ENCODE measurements at places on chromosomes 3 and 15.

DNA sequence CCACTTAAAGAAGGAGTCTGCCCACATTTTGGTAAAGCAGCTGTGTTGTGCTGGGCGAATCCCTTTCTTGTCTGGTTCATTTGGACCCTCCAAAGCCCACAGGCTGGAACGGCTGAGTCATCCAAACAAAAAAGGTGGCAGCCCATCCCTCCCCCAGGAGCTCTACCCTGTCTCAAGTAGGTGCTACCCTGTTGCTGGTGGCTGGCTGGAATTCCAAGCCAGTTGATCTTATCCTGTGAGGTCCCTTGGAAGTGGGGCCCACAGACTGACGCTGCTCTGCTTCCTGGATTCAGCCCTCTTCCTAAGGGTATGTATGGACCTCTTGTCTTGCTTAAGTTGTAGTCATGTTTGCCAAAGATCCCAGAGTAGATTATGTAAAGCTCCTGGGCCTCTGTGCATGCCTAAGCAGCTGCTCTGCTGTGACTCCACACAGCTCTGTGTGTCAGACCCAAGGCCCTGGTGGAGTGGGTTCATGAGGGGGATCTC lies 44.5 kb downstream of the CCR1 start:
- no peak overlapping the region for H3K4me3 ChIP-seq
- H3K27ac ChIP-seq: no peak overlapping the region
- no peak for DNase-seq
- no peaks in the 10 kb centered on the region for H3K27me3 ChIP-seq

DNA sequence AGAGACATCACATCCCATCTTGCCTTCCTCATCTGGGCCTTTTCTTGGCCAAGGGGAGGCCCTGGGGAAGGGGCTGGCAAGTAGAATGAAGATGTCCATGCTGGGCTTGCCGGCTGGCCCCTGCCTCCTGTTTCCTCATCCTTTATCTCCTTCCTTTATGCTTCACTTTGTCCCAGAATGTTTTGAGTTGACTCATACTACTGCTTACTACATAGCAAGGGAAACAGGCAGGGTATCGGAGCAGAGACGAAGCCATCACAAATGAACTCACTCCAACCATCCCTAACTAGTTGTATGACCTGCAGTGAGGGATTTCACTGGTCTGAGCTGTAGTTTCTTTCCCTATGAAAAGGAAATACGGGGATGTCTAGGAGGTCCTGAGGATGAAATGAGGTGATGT lies 66.0 kb downstream of the CHDH start:
- no peak overlapping the region for H3K4me3 ChIP-seq
- H3K27ac ChIP-seq: no peak overlapping the region
- no peaks in the 10 kb centered on the region for H3K4me1 ChIP-seq
- no peak for DNase-seq
- H3K27me3 ChIP-seq: no peaks in the 10 kb centered on the region

- H3K4me1 ChIP-seq: no peaks in the 10 kb centered on the region
- no peak overlapping the region for H3K4me3 ChIP-seq
- DNase-seq: no peak
Measured at GRCh38 chr3:132180337-132180791, 136.8 kb upstream of the ACP3 start.

- peaks cover 12% of the 10 kb centered on the region for H3K4me1 ChIP-seq
- peak; percentile 74 for DNase-seq
- no peak overlapping the region for H3K27ac ChIP-seq
- peaks cover 8% of the 10 kb centered on the region for H3K27me3 ChIP-seq
- H3K4me3 ChIP-seq: no peak overlapping the region
- no peaks in the 10 kb centered on the region for H3K36me3 ChIP-seq
Measured at GRCh38 chr15:74830868-74831267, 4.4 kb downstream of the CPLX3 start.

GRCh38 chr3:129485721-129486663 lies 42.4 kb upstream of the RHO start:
- H3K27ac ChIP-seq: peak overlapping the region; percentile 62
- H3K4me1 ChIP-seq: peaks cover 50% of the 10 kb centered on the region
- no peak overlapping the region for H3K4me3 ChIP-seq
- DNase-seq: peak; percentile 82
- H3K36me3 ChIP-seq: peaks cover 5% of the 10 kb centered on the region

Measured in heart left ventricle (tissue), 16 donors.